Hindlimb muscle (tissue), 1 donor: ENCODE measurements at places on chromosomes 12 and 14. TPM values are rescaled to one million over a fixed set of nuclear protein-coding genes. Genes with fewer than 3 reads are reported as not detected.

DNA sequence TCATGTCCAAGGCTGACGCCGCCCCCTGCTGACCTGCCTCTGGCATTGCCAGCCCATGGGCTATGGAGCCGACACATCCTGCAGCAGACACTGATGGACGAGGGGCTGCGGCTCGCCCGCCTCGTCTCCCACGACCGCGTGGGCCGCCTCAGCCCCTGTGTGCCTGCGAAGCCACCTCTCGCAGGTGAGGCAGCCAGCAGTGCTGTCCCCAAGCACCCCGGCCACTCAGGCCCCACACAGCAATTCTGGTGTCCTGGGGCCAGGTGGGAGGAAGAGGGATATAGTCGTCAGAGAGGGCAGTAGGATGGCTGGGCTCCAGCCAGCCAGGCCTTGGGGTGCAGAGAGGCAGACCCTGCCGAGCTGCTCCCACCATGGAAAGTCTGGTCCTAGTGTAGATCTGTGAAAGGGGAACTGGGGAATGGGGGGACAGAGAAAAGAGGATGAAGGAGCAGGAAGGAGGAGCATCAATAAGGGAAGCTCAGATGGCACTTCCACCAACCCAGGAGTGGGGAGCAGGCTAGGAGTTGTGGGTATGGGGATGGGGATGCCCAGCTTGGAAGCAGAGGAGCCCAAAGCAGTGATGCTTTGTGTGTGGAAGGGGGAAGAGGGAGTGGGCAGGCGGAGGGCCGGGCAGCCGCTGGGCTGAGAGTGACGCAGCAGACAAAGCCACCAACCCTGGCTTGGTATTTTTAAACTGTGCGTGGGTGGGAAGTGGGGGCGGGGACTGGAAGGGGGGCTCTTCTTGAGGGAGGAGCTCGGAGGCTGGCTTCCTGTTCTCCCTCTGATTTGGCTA is 4.7 kb downstream of the NAB2 start:
- peak; percentile 68 for DNase-seq

GRCh38 chr12:80939231-80939950 is 1.7 kb upstream of the LIN7A start:
- no peak for DNase-seq

DNA sequence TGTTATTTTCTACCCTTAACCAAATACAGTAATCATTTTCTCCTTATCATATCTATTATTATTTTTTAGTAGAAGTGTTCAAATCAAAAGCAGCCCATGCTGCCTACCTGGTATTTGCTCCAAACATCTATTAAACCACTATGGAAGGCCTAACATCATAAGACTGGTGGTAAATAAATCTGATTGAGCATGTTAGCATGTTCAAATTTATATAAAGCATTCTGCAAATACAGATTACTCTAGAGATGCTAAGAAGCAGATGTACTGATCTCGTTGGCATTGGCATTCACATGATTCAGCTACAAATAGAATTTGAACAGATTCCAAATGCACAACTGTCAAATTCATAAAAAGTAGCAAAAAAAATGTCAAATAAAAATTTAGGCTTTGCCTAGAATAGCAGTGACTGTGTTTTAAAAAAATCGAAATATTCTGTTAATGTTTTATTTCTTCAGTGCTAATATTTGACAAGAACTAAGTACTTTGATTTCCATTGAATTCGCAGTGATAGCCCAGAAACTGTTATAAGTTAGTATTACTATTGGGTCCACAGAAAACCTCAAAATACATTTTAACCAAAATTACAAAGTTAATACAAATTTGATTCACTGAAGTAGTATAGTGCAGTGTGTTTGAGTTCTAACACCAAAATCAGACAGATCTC is 9.4 kb upstream of the OSBPL8 start:
- DNase-seq: no peak

- peak; percentile 72 for DNase-seq
Measured at GRCh38 chr12:53287741-53288216, 7.6 kb upstream of the PFDN5 start.

DNA sequence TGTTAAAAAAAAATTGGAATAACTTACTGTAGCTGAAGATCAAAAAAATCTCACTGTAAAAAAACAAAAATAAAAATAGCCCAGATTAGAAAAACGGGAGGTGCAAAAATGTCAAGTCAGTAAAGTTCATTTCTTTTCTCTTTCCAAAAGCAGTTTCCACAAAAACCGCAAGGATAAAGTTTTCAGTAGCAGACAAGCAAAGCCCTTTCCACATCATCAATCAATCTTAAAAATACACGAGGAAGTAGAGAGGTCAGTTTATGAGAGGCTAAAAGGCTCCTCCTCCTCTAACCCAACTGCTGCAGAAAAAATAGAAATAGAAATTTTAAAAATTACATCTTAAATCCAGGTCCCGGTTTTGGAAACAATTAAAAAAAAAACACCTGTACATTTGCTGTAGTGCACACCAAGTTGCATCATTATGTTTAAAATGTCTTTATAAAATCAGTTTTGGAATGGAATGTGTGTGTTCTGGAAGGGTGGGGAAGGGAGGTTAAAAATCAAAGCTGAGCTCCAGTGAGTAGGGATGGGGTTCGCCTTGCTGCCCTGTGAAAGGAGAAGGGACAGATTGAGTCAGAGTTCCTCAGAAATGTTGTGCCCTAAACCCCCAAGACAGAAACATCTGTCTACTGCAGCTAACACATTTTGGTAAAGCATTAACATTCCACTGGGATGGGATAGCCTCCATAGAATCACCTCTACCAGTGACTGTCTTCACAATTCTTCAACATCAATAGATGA is 5.8 kb downstream of the HNRNPC start:
- no peak for DNase-seq

- no peak for DNase-seq
Measured at GRCh38 chr12:26737487-26738030, 95.4 kb downstream of the ITPR2 start.

GRCh38 chr14:81390696-81391095 is 9.4 kb downstream of the STON2 start:
- DNase-seq: no peak

GRCh38 chr14:23365732-23366425 is 907 bp upstream of the EFS start:
- peak; percentile 87 for DNase-seq

DNA sequence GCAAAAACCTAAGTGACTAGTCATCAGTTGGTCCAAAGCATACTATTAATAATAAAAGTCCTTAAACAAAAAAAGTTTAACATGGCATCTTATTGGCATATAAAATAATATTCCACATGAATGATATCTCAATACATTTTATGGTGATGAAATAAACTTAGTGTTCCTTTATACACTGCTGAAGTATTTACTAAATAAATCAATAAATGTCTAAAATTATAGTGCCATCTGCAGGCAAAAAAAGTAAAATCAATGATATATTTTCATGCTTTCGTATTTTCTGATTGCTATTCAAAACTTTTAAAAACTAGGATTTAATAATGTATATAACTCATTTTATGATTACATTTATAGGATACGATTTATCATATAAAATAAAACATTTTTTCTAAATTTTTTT is 30.5 kb downstream of the PUS7L start:
- no peak for DNase-seq

DNA sequence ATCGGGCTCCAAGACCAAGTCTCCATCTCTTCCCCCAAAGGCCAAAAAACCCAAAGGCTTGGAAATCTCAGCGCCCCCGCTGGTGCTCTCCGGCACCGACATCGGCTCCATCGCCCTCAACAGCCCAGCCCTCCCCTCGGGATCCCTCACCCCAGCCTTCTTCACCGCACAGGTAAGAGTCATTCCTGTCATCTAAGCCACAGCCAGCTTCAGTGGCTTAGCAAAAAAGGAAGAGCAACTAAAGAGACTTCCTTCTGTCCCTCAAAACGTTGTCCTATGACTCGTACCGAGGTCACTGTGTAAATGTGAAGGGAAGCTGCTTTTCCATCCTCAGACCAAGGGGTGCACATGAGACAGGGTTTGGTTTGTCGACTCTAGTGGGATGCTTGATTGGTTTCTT is 53.4 kb downstream of the ELK3 start:
- DNase-seq: no peak

- DNase-seq: no peak
Measured at GRCh38 chr14:24133735-24134134, 2.3 kb upstream of the PSME1 start.

GRCh38 chr12:2384533-2385351 is 332.0 kb downstream of the CACNA1C start:
- DNase-seq: peak; percentile 76

DNA sequence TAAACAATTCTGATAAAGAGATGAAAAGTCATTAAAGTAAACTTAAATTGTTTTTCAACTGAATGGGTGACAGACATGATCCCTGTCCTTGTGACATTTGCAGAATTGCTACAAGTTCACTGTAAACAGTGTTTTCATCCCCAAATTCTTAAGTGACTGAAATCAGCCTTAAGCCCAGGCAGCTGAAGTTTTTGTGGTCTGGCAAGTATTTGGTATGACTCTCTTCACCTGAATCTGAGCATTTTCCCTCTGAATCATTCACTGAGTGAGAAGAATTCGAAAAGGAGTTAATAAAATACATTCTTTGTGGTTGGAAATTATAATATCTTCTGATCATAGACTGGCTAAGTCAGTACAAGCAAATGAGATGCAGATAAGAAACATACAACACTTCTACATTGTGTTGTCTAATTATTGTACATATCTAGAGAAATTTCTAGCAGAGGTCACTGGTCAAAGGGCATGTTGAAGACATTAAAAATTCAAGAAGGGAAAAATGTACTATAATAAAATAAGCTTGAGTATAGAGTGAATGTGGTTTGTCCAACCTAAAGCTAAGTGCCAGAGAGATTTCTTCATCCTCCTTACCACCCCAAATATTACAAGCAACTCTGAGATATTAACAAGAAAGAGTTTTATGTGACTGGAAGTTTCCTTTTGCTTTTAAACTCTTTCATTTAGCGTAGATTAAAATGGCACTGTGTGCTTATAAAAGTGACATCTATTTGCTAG is 177.8 kb upstream of the DIO2 start:
- DNase-seq: no peak

- no peak for DNase-seq
Measured at GRCh38 chr14:66445936-66446335, 40.2 kb upstream of the CCDC196 start.

GRCh38 chr12:2489275-2489674 is 305.5 kb upstream of the FKBP4 start:
- DNase-seq: no peak

DNA sequence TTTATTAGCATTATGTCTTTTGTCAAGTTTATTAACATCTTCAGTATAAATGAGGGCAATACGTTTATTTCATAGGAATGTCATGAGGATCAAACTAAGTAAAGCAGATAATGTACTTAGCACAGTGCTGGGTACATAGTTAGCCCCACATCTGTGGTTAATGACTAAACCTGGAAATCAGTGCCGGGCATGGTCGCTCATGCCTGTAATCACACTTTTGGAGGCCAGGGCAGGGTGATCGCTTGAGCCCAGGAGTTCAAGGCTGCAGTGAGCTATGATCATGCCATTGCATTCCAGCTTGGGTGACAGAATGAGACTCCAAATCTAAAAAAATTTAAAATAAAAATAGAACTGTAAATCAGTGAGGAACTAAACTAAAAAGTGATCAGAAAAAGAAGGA is 44.8 kb upstream of the GUCY2C start:
- no peak for DNase-seq

GRCh38 chr12:4137015-4137414 is 136.5 kb upstream of the CCND2 start:
- DNase-seq: no peak

DNA sequence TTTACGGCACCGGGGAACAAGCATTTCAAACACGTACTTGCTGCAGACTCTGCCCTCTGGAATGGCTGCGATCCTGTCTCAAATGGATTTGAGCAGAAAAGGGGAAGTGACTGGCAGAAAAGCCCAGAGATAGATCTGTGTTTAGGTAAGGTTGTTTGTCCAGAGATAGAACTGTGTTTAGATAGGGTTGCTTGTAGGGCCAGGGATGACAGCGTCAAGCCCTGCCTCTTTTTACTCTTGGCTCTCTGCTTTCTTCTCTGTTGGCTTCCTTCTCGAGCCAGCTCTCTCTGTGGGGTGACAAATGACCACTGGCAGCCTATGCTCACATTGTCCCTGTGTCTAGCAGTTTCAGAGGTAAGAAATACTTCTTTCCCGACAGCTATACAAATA is 11.4 kb downstream of the DGLUCY start:
- no peak for DNase-seq

- no peak for DNase-seq
Measured at GRCh38 chr12:124524231-124524925, 43.0 kb downstream of the NCOR2 start.

DNA sequence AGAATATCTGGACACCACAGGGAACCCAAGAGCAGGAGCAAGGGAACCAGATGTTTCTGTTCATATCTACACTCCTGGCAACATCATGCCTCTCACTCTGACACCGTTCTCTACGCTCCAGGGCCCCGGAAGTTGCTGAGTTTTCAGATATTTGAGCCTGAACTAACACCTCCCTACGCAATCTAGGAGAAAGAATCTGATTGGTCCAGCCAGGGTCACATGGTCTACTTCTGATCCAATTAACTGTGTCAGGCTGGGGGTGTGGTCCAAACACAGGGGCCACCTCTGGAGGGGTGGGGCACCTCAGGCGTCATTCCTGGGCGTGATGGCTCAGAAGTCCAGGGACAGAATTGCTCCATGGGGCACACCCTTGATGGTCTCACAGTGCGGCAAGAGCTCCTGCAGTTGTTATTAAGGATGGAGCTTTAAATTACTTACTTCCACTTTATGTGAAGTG is 165.5 kb downstream of the PTPN11 start:
- no peak for DNase-seq

DNA sequence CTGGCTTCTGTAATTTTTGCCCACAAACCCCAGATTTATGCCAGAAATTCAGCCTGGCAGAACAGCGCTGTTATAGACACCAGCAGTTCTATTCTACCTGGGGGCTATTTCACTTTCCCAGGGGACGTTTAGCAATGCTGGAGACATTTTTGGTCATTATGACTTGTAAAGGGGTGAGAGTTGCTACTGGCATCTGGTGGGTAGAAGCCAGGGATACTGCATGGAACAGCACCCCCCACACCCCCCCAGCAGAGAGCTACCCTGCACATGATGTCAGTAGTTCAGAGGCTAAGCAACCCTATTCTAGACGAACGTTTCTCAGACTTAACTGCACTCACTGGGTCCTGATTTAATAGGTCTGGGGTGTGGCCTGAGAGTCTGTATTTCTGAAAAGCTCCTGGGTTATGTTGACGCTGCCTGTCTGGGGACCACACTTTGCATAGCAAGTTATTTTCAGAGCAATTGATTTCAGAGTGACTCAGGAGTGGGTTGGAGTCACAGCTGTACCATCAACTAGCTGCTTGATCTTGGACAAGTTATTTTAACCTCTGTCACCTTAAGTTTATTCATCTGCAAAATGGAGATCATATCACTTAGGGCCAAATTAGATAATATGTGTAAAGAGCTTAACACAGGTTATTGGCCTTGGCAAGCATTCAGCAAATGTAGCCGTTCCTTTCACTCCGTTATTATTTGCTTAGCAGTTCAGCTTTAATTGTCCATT is 48.5 kb downstream of the CHST11 start:
- DNase-seq: no peak

GRCh38 chr14:91708795-91709194 is 23.1 kb downstream of the CATSPERB start:
- no peak for DNase-seq

GLS2 gene
- 0.52 TPM for polyA plus RNA-seq

TGFB3 gene
- 86.8 TPM for polyA plus RNA-seq

GLIPR1L2 gene
- polyA plus RNA-seq: 1.0 TPM

SMCO2 gene
- not detected for polyA plus RNA-seq

CSRP2 gene
- 21.8 TPM for polyA plus RNA-seq

C12orf50 gene
- 0.27 TPM for polyA plus RNA-seq

LHX5 gene
- not detected for polyA plus RNA-seq

JPH4 gene
- 0.49 TPM for polyA plus RNA-seq

COPS7A gene
- 65.7 TPM for polyA plus RNA-seq

RASAL1 gene
- polyA plus RNA-seq: 0.08 TPM
